A172 (cell line): ENCODE measurements at places on chromosomes 11 and 22.

- no peak for DNase-seq
Observed at GRCh38 chr11:94433049-94433448, 31.8 kb upstream of the GPR83 start.

GRCh38 chr11:72618803-72619202, 55.4 kb downstream of the PDE2A start:
- DNase-seq = no peak

GRCh38 chr11:34671117-34671516, 50.2 kb downstream of the EHF start:
- no peak for DNase-seq

DNA sequence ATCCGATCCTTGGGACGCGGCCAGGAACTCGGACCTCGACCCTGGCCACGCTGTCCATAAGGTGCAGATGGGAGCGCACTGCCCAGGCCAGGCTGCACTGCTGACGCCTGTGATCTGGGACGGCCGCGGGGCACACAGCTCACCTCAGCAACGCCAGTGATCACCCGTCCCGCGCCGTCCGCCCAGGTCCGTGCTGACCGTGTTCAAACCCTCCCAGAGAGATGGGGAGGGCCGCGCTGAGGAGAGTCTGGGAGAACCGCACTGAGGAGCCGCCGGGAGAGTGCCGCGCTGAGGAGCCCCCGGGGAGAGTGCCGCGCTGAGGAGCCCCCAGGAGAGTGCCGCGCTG, 636 bp downstream of the KCNQ1OT1 start:
- DNase-seq = no peak

GRCh38 chr22:17145021-17145680, 13.9 kb downstream of the HDHD5 start:
- no peak for DNase-seq

- no peak for DNase-seq
Observed at GRCh38 chr11:69014898-69015549, 2.0 kb upstream of the MRGPRF start.

DNA sequence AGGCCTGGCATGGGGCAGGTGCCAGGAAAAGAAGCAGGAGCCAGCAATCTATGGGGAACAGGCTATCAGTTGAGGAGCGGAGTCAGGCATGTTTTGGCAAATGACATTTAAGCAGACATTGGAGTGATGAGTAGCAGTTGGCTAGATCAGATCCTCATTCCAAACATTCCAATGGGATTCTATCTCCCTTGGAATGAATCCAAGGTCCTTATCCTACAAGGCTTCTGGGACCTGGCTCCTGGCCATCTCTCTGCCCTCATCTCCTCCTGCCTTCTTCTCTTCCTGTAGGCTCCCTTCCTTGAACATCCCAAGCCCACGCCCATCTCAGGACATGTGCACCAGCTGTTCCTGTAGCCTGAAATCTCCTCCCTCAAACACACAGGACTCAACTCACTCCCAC, 1074.5 kb downstream of the TBC1D22A start:
- peak; percentile 85 for DNase-seq

GRCh38 chr11:46686886-46687795, 13.3 kb downstream of the ARHGAP1 start:
- peak; percentile 51 for DNase-seq

DNA sequence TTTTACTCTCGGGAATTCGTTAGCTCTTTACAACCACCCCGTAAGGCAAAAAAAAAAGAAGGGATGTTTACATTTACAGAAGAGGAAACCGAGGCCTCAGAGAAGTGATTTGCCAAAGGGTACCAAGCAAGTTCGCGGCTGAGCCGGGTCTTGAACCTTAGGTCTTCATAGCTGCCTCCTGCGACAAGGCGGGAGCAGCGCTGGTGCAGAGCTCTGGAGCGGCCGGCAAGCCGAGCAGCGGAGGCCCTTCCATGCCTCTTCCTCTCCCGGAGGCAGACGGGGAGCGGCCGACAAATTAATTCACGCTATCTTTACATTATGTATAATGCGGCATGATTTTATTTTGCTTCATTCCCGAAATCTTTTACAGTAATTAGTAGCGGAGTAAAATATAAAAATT, 536.3 kb downstream of the INSC start:
- DNase-seq = no peak

DNA sequence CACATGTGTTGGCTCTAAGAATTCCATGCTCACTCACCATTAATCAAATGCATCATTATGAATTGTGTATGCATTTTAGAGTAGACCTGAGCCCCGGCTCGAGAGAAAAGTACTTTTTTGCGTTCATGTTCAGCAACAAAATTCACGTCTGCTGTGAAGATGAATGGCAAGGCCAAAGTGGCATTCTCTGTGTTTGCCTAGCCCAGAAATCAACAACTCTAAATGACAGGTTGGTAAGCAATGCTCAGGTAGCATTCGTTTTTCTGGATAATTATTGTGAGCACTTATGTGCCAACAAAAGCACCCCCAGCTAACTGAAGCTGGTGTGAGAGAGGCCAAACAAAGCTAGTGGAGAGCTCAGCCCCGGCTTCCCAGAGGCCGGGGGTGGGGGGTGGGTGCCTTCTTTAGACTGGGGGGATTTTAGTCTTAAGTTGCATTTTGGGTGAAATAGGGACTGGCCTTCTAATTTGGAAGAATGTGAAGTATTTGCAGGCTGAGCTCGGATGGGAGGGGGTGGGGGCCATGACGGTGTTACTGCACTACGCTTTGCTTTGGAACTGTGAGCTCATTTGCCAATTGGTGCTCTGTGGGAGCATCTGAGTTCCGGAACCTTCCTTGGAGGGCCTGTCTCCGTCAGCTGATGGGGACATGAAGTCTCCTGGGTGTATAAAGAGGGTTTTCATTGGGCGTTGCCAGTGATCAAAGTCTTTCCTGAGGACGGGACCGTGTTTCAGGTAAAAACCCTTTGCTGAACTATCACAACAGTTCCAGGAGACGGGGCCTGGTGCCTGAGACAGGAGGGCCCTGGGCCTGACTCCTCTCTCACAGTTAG, 29.0 kb upstream of the ALX4 start:
- DNase-seq = no peak

DNA sequence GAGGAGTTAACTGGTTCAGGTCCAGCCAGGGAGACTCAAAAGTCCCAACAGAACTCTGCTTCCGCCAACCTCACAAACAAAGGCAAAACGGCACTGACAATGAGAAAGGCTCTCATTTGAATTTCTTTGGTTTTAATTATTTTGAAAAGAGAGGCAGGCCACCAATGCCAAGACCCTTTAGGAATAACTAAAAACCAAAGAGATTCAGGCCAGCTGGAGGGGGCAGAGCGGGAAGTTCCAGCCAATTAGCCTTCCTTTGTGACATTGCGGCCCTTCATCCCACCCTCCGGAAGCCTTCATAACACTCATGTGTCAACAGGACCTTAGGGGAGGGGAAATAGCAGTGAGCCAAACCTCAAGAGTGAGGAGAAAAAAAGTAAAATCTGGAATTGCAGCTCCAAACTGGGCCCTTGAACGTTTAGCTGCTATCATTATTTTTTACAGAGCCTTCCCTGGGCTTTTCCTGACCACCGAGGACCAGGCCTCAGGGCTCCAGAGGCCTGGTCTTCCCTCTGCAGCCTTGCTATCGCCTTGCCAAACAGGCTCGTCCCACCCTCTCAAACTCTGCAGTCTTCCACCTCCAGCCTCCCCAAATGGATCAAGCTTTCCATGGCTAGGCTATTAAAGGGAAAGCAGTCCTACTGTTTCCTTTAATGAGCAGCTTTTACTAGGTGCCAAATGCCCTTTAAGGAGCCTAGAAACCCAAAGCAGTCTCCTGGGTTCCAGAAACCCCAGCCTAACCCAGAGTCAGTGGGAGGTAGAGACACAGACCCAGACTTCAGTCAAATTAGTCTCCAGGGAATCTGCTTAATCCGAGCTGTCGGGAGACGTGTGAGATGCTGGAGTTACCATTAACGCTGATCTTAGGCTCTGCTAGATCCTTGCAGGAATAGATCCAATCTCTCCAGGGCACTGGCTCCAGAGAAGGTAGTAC, 114.2 kb downstream of the CCDC34 start:
- no peak for DNase-seq

GRCh38 chr11:14340721-14341120, 18.3 kb downstream of the RRAS2 start:
- DNase-seq = no peak

- DNase-seq = no peak
Observed at GRCh38 chr22:30457981-30458380, 13.8 kb downstream of the SEC14L3 start.

DNA sequence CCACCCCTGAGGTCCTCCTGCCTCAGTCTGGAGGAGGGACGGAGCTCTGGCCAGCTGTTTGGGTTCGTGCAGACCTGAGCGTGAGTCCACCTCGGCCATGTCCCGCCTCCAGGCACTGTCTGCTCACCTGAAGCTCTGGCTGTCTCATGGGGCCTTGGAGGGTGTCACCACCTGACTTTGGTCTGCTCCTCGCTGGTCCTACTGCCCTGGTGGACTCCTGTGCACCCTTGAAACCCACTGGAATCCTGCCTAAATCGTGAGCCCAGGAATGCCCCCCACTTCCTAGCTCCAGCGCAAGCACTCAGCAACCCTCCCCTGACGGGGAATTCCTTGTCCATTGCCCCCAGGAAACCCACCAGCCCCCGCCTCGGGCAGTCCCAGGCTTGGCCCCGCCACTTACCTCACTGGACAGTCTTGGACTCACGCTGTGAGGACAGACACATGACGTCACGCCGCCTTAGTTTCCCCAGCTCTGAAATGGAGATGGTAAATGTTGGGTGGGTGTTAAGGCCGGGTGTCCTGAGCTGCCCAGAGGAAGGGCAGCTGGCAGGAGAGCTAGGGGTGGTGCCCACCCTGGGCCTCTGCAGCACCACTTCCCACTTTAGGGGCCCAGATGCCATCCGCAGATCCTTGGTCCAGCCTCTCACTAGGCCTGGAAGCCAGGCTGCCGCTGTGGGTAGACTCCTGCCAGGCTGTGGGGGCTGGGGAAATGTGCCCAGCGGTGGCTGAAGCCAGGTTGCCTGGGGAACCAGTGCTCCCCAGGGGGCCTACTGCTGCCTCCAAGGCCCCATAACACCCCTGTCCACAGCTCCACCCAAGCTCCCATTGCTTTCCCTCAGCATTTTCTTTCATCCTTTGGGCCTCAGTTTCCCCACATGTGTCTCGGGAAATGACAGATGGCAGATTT, 18.2 kb upstream of the TBX1 start:
- DNase-seq = no peak

- no peak for DNase-seq
Observed at GRCh38 chr11:71495286-71496230, 31.5 kb upstream of the KRTAP5-7 start.

- no peak for DNase-seq
Observed at GRCh38 chr22:32620992-32621391, 146.4 kb downstream of the FBXO7 start.

DNA sequence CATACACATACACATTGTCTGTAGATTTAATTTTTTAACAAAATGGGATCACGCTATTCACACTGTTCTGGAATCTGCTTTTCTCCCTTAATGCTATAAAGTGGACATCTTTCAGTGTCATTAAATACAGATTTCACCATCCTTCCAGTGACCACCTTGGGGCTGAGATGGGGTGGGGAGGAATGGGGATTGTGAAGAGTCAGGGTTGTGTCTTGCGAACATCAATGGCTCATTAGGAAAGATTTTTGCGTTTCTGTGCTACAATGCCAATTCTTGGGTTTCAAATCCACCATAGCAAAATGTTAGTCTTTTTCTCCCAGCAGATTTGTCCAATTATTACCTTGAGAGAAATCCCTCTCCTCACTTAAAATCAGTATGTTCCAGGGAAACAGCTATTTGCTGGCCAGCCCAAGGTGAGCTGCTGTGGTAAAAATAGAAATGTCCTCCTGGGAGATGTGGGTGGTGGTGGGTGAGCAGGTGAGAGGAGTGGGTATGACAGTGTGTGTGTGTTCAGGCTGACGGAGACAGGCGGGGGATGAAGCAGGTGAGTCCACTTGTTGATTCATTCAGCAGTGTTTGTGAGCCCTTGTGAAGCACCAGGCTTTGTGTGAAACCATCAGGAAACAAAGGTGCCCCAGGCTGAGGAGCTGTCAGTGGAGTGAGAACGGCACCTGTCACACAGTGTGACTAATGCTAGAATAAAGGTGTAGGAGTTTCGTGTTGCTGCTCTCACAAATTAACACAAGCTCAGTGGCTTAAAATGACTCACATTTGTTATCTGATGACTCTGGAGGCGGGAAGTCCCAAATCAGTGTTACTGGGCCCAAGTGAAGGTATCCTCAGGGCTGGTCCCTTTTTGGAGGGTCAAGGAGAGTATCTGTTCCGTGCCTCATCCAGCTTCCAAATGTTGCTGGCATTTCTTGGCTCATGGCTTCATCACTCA, 1.7 kb upstream of the CBX6 start:
- no peak for DNase-seq

DNA sequence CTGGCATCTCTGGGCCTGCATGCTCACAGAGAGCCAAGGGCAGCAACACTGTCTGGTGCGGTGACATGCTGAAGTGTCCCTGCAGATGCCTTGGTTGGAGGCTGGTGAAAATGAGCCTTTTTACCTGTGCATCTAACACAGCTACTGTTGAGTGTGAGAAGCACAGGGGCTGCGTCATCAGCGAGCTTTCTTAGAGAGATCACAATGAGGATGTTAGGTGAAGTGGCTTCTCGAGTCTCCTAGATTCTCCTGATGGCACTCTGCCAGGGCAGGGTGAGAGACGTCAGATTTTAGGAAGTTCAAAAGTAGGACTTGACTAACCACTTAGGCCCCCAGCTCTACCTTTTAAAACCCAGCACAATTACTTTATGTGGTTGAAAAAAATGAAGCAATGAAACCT, 3.6 kb upstream of the SLC15A3 start:
- no peak for DNase-seq

GRCh38 chr11:115008799-115009198, 330.5 kb downstream of the NXPE2 start:
- no peak for DNase-seq

DNA sequence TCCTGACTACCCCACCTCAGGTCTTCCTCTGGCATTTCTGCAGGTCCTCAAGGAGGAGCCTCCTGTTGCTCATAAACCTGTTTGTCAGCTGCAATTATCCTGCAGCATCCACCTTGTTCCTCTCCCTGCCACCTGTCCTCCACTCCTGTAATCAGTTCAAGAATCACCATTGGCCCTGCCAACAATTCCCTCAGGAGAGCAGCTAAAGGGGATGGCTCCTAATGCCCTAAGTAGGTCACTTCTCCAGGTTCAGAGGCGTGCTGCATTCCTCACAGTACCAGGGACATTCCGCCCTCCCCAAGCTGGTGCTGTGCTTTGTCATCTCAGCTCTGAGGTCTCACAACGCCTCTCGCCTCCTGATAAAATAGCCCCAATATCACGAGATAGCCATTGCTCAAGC, 2.1 kb downstream of the CLDN25 start:
- DNase-seq = no peak

GRCh38 chr11:103659206-103659618, 377.2 kb upstream of the DDI1 start:
- peak; percentile 64 for DNase-seq

- DNase-seq = no peak
Observed at GRCh38 chr11:126446581-126446980, 91.1 kb downstream of the ST3GAL4 start.
